ENCODE measurements at places on chromosomes 4 and X.
A peak's percentile ranks its signal among the peaks of the same experiment; 100 is the strongest.

DNA sequence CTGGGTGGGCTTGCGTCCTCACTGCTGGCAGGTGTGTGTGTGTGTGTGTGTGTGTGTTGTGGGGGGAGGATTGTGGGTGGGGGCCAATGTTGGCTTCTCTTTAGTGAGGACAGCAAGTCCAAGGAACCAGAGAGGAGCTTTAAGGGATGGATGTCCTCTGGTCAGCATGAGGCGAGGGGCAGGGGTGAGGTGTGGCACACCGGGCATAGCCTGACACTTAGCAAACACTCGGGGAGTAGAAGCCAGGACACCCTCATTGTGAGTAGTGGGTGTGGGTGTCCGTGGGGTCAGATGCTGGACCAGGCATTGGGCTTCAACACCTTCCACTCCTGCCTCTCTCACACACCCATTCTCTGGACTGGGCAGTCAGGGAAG is 2.8 kb downstream of the SORCS2 start:
- DNase-seq, result no peak

DNA sequence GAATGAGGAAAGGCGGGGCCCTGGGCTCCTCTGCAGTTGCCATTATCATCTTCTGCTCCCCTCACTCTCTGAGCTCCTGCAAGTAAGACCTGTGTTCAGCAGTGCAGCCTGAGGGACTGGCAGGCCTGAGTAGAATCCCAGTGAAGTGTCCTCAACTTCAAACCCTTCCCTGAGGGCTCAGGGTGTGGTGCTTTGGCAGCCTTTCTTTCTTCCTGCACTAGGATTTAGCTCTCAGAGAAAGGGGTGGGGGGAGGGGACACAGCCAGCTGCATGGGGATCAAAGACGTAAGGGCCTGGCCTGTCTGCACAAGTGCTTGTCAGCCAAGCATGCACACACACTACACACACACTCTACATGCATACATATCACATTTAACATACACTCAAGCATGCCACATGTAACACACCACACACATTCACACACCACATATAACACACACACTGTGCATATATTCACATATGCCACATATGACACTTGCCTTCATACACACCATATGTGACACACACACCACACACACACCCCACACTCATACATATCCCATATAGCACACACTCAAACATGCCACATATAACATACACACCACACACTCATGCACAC is 223.4 kb upstream of the RPL34 start:
- DNase-seq, result no peak

DNA sequence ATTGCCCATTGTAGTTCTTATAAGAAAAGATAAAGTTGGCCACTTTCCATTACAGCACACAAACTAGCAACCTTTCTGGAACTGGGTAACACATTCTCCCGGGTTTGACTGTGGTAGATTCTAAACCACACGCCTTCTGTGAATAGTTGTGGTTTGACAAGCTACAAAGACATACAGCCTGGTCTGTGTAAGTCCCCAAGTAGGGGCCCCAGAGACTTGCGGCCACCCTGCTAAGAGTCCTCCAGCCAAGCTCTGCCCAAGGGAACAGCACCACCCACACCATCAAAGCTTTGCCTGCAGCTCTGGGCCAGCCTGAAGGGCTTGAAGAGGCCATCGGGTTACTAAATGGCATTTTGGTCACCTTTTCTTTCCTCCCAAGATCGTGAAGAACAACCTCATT is 203.4 kb downstream of the MAML3 start:
- no peak for DNase-seq

- no peak for DNase-seq
These were observed 529.7 kb upstream of the RPS6KA3 start for GRCh38 chrX:20796450-20796849.

GRCh38 chr4:2245057-2245786 is 3.3 kb upstream of the HAUS3 start:
- no peak for DNase-seq

DNA sequence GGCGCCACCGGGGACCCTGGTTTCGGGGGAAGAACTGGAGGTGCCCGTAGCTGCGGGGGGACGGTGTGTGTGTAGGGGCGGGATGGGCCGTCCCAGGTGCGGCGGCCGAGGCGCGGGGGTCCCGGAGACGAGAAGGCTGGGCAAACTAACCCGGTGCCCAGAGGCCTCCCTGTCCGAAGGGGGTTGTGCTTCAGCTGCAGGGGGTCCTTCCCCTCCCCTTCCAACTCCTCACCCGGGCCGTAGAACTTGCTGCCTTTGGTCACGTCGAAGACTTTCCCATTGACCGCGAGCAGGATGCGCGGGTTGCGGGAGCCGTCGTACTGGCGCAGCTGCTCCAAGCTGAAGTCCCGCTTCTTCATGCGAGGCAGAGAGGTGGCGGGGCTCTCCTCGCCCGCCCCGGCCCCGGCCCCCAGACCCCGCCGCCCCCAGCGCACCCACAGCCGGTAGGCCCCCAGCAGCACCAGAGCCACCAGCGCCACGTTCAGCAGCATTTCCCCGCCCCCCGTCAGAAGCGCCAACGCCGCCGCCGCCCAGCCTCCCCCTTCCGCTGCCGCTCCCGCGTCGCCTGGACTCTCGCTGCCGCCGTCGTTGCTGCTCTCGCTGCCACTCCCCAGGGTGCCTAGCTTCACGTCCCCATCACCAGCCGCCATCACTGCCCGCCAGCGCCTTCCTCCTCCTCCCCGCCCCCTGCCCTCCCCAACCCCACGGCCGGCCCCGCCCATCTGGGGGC is at the start of gene PGRMC2:
PGRMC2 (minus strand) TSS at position 673 of the 730 bp plus-strand sequence; CDS start at position 650, 23 bp downstream.
- no peak for DNase-seq

DNA sequence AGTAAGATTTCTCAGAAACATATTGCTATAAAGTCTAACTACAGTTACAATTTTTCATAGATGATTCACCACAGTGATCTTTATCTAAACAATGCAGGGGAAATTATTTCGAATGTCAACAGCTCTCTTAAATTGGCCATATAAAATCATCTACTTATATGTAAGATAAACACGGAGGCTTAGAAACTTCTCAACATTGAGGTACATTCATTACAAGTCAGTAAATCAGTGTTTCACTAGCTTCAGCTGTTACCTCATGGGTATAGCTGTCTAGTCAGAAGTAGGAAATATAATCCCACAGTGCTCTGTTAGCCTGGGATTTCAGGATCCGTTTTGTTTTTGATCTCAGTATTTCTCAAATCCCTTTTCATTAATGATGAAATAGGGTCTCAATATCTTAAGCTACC is 43.2 kb downstream of the PCDH7 start:
- DNase-seq, result no peak

DNA sequence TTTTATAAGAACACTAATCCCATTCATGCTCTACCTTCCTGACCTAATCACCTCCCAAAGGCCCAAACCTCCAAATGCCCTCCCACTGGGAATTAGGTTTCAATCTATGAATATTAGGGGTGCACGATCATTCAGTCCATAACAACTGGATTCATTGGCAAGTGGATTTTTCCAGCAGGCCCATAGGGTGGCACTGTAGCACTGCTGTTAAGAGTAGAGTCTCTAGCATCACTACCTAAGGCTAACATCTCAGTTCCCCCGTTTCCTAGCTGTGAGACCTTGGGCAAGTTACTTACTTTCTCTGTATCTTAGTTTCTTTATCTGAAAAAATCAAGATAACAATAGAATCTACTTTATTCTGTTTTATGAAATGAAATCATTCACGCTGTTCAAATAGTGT is 315.8 kb downstream of the STIM2 start:
- peak; percentile 64 for DNase-seq

GRCh38 chr4:48967631-48968030 is 18.4 kb upstream of the CWH43 start:
- no peak for DNase-seq

- DNase-seq, result no peak
These were observed 71.6 kb downstream of the GSTCD start for GRCh38 chr4:105780176-105780575.

DNA sequence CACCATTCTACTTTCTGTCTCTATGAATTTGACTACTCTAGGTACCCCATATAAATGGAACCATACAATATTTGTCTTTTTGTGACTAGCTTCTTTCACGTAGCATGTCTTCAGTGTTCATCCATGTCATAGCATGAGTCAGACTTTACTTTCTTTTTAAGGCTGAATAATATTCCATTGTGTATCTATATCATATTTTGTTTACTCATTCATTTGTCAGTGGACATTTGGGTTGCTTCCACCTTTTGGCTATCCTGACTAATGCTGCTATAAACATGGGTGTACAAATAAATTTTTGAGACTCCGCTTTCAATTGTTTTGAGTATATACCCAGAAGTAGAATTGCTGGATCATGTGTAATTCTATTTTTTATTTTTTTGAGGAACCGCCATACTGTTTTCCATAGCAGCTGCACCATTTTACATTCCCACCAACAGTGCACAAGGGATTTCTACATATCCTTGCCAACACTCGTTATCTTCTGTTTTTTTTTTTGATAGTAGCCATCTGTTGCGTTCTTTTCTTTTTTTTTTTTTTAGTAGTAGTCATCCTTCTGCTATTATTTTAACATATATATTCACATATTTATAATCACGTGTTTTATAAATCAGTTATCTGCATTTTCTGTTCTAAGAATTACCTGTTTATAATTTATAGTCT is 158.0 kb upstream of the MED14 start:
- DNase-seq, result no peak

- DNase-seq, result no peak
These were observed 822.2 kb downstream of the RPA4 start for GRCh38 chrX:97705936-97706335.

- no peak for DNase-seq
These were observed 138.8 kb downstream of the GABRG1 start for GRCh38 chr4:45985038-45985437.

DNA sequence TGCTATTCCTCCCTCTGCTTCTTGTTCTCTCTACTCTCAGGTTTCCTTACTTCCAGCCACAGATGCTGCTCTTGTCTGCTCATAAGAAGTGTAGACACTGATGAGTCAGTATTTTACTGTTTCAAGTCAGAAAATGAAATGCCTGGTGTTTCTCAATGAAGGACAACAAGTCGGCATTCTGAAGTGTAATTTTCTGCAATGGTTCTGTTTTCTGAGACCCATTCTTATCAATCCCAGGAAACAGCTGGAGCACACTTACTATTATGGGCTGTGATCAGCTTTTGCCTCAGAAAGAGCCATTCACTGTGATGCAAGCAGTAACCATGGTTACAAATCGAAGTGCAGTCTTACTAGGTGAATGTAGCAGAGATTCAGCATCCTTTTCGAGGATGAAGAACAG is 42.0 kb downstream of the SLC4A4 start:
- DNase-seq, result no peak

DNA sequence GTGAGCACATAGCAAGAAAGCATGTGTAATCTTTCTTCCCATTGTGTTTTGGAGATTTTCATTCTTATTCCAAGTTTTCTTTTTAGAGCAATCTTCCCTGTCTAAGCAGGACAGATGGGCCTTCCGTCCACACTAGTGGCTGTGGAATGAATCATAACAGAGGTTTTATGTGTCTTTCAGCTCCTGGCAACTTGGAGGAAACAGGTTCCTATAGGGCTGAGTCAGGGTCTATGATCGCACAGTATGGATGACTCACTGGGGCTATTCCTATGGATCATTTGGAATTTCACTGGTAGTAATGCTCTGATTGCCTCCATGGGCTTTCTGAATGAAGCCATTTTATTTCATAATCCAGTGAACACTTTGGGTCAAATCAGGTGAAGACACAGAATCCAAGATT is 51.8 kb upstream of the CBLL2 start:
- no peak for DNase-seq

DNA sequence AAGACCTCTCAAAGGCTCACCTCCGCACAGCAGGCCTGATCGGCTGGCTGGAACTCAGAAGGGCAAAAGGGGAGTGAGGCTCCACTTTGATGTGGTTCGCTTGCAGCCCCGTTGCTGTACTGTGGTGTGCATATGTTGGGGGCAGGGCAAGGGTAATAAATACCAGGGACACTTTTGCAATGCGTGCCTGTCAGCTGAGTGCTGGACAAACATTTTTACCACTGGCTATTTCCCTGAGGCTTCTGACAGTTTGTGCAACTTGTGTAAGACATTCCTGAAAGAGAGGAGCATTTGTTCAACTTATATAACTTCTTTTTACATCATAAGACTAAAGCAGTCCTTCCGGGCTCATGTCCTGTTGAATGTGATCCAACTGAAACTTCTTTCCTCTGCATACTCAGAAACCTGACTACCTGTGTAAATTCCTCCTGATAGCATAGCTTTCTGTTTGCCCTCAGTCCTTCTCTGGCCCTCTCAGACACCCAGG is 82.3 kb downstream of the SPRY1 start:
- DNase-seq, result no peak

DNA sequence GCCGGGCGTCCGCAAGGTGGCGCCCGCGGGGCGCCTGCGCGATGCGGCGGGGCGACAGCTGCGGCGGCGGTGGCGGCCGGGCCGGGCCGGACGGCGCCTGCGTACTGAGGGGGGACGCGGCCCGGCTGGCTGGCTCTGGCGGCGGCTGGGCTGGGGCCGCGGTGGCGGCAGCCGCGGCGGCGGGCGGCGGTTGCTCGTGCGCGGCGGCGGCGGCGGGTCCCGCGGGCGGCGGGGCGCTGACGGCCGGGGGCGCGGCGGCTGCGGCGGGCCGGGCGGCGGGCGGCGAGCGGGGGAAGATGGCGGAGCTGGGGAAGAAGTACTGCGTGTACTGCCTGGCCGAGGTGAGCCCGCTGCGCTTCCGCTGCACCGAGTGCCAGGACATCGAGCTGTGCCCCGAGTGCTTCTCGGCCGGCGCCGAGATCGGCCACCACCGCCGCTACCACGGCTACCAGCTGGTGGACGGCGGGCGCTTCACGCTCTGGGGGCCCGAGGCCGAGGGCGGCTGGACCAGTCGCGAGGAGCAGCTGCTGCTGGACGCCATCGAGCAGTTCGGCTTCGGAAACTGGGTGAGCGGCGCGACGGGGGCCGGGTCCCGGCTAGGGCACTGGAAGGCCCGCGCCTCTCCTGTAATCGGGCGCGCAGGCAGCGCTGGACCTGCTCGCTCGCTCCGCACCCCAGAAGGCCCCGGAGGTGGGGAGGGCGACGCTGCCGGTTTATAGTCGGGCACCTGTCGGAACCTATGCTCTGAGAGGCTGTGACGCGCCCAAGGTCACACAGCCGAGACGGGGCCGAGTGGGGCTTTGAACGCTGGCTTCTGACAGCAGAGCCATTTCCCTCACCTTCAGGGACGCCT is at the start of gene TADA2B:
TADA2B (plus strand) TSS at position 89 of the 853 bp plus-strand sequence; CDS start at position 297, 208 bp downstream.
- DNase-seq, result no peak

Measured in SHP77 treated with DMSO at 0.1 percent for 48 hours (cell line).